ENCODE measurements at places on chromosomes 5 and 9.

DNA sequence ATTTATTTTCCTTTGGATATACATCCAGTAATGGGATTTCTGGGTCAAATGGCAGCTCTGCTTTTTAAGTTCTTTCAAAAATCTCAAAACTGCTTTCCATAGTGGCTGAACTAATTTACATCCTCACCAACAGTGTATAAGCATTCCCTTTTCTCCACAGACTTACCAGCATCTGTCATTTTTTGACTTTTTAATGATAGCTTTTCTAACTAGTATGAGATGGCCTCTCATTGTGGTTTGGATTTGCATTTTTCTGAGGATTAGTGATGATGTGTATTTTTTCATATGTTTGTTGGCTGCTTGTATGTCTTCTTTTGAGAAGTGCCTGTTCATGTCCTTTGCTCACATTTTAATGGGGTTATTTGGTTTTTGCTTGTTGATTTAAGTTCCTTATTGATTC is 90.0 kb upstream of the HMHB1 start:
- no peak for DNase-seq

- no peak for DNase-seq
Observed at GRCh38 chr9:135039916-135040645, 47.4 kb upstream of the OLFM1 start.

- no peak for DNase-seq
Observed at GRCh38 chr5:59037941-59038797, 455.3 kb downstream of the RAB3C start.

DNA sequence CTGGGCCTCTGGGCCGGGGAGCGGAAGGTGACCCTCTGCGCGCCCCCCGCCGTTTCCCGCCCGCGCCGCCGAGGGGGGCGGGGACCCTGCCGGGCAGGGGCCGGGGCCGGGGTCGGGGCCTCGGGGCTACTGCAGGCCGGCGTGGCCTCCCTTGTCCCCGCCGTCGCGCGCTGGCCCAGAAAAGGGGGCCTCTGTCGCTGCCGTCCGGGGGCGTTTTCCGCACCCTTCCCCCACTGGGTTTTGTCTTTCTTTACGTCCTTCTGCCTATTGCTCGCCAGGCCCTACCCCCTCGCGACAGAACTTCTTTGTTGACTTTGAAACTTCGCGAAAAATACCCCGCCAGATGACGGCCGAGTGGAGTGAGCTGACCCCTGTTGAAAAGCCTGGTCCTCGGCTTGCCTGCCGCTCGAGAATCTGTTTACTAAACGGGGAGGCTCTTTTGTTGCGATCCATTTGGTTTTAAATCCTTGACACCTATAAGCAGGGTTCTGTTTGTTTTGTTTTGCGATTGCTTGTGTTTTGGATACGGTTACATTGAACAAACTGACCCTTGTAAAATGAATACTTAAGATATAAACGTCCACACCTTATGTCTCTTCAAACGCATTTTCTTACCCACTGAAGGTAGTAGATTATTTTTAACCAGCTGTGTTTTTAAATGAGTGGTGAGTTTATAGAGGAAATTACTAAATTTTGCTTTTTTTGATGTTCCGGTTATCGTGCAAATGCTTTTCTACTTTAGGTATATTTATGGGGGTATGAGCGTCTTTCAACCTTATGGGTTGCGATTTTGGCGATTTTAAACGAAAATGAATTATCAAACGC is 765 bp downstream of the MARCHF6 start:
- DNase-seq: no peak

- no peak for DNase-seq
Observed at GRCh38 chr5:174324680-174325079, 279.2 kb downstream of the NSG2 start.

- no peak for DNase-seq
Observed at GRCh38 chr5:172745838-172746237, 25.2 kb downstream of the DUSP1 start.

- no peak for DNase-seq
Observed at GRCh38 chr5:176761755-176762154, 48.6 kb upstream of the UNC5A start.

DNA sequence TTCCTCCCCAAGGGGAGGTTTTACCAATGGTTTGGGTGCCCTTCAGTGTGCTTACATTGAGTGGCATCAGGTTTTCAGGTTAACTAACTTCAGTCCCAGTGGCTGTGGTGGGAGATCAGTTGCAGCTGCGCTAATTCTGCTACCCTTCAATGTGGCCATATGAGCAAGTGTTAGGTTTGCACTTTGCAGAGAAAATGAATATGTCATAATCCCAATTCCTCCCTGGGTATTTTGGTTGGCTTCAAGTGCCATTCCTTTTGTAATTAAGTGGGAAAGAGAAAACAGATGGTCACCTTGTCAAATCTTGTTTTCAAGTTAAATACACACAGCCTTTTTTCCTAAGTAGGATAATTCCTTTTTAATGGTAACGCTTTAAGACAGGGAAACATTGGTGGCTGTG is 236.2 kb downstream of the TLE4 start:
- DNase-seq: no peak

DNA sequence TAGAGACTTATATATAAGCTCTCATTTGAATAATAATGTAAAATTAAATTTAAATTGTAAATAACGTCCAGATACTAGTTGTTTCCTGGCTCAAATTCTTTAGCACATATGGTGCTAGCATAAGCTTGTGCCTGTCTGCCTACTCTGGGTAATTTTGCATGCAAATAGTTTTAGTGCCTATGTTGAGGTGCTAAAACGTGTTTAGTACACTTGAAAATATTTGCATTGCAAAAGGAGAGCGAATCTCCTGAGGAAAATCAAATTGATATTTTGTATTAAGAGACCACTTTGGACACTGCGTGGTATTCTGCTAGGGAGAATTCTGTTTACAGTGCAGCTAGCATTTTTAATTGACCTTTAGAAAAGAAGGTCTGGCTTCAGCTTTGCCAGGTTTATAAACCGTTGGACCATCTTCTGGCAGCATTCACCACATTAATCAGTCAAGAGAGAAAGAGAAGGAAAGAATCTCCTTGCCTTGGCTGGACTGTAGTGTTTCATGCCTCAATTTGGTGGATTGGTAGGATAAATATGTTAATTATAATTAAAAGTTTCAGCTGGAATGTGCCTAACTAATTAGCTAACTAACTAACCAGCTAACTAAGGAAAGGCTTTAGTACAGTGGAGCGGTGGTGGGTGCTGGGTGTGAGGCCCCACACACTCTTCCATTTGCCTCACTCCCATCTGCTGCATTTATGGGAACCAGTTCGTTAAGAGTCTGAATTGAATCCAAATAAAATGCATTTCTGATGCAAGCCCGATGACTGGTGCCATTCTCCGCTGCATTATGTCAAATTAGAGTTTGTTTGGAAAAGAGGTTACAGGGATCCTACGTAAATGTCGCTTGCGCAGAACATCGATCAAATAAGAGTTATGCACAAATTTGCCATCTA is 150.1 kb upstream of the MPDZ start:
- no peak for DNase-seq

- DNase-seq: no peak
Observed at GRCh38 chr5:131622633-131623032, 12.4 kb downstream of the RAPGEF6 start.

DNA sequence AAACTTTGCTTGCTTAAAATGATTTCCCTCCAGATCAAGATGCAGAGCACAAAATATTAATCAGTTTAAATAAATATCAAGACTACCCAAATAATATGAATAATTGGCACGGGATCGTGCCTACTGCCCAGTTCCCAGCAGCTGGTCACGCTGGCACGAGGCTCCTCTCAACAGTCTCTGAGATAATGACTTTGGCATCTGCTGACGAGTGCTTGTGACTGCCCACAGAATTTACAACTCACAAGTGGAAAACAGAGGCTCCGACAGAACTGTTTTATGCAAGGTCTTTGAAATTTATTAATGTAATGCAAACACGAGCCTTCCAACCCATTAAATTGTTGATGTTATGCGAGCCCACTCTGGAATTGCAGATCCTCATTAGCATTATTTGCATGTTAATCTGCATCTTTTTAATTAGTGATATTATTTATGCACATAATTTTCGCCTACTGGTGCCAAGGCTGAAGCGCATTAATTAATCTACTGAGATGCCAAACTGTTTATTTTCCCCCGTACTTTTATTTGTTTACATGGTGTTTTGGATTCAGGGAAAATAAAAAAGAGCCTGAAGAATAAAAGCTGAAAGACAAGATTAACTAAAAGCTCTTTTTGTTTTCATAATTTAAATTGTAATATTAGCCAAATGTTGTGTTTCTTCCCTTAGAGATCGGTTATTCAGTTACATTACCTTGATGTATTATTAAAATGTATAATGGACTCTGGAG is 369.3 kb upstream of the IRX1 start:
- DNase-seq: no peak

DNA sequence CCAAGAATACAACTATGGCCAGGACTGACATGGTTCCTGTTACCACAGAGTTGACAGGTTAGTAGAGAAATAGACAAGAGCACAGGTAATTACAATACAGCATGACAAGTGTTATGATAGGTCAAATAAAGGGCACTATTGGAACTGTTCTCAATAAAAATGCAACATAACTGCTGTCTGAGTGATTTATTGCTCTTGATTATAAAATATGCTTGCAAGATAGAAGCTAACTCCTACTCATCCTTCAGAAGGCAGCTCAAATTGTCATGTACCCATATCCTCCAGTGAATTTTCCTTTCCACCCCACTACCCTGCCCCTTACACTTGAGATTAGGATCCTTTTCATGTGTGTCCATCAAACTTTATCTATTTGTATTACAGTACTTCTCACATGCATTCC is 35.1 kb upstream of the ATG10 start:
- no peak for DNase-seq

DNA sequence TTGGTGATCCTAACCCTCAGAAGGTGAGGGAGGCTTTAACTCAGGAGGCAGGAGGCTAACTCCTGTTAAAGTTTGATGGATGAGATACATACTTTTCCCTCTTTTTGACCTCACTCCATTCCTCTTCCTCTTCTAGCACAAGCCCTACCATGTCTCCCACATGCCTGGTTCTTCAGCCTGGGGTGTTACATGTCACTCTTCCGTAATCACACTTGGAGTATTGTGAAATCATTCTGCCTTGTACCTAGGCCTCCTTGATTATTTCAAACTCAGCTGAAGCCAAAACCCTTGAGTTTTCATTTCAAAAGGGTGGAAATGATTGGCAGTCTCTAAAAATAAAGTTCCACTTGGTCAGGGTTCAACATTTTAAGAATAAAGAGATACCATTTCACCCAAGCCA is 1.8 kb downstream of the PLAC8L1 start:
- DNase-seq: no peak

DNA sequence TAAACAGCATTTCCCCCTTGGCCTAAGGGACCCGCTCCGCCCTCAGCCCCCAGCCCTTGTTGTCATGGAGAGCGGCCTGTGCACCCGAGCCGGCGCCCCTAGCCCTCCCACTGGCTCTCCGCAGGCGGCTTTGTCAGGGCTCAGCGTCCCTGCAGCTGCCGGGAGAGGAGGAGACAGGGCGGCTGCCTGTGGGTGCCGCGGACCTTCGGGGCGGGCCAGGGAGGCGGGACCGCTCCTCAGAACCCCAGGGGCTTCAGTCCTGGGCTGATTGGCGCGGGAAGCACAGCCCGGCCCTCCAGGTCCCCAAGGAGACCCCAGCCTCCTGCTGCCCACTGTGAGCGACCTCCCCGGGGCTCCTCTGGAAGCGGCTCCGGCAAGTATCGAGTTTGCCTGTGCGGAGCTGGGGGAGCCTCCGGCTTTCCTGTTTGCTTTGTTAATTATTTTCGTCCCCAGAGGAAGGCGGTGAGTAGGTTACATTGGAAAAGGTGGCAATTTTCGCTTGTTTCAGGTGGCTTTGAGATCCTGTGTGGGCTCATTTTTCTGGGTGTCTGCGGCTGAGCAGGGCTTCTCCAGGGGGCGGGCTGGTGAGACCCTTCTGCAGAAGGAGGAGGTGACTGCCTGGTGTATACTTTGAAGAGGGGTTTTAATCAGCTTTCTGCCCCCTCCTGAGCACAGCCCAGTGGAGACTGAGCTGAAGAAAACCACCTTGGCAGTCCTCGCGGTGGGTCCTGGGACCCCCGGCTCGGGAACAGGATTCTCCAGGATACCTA is at the start of gene FGD3:
TSS of gene FGD3 (plus strand) at position 256 of the 770 bp plus-strand sequence. CDS start 28,734 bp downstream, outside the sequence.
- no peak for DNase-seq

DNA sequence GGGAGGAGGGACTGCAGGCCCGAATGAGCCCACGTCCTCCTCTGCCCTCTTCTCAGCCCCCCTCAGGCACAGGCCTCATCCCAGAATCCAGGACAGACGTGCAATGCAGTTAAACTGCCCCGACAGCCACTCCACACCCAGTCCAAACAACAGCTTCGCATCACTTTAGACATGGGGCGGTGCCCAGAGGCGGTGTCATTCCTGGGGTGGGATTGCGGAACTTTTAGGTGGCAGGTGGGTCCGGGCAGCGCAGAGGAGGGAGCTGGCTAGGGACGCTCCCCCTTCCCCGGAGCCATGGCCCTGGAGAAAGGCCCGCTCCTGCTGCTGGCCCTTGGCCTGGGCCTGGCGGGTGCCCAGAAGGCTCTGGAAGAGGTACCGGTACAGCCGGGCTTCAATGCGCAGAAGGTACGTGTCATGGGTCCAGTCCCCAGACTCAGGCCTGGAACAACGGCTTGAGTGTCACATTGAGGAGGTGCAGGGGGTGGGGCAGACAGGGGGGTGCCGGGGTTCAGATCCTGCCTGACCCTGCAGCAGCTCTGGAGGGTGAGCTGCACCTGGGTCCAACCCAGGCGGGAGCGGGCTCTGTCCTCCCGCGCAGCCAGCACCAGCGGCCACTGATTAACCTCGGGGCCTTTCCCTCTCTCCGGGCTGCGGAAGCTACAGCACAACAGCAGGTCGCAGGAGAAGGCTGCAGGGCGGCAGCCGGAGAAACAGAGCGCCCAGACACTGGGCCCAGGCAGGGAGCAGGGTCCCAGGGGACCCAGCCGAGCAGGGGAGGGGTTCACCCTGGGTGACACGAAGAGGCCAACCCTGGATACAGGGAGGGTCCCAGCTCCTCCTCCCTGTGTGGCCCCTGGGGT is 25.2 kb downstream of the GLT6D1 start:
- DNase-seq: no peak

GRCh38 chr9:38368731-38369130 is 23.8 kb upstream of the ALDH1B1 start:
- DNase-seq: no peak

GRCh38 chr5:72204946-72205345 is 97.7 kb downstream of the MAP1B start:
- DNase-seq: no peak

GRCh38 chr5:141478321-141478945 is 2.7 kb downstream of the PCDHGC3 start:
- no peak for DNase-seq

Data from stimulated activated CD8-positive, alpha-beta memory T cell treated with anti-CD3 and anti-CD28 coated beads, Interleukin-7, amount 100 ng/mL, for 1 hour (primary cell).